ENCODE measurements at places on chromosomes 6 and 20.
A peak's percentile ranks its signal among the peaks of the same experiment; 100 is the strongest.

GRCh38 chr20:5656126-5656525, 94.1 kb upstream of the SHLD1 start:
- no peak for DNase-seq

- DNase-seq: no peak
Measured at GRCh38 chr20:52601295-52601971, 370.7 kb upstream of the TSHZ2 start.

GRCh38 chr6:7004581-7005297, 103.0 kb upstream of the RREB1 start:
- DNase-seq: no peak

DNA sequence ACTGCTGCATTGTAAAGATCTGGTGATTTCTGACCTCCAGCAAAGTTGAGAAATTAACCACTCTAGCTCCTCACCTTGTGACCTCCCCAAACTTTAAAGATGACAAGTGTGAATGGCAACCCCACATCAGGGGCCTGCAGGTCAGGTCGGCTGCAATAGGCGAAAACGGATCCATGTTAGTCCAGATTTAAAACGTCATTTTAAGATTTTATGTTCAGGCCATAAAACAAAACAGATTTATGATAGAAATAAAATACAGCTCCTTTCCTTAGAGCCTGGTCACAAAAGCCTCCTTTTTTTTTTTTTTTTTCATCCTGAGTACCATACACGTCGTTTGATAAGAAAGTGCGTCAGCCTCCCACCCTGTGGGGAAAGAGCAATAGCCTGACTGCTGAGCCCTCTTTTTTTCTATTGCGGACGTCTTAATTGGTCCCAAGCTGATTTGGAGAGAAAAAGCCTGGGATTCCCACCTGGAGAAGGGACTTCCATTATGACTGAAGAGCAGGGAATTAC, 519.2 kb upstream of the NOX3 start:
- no peak for DNase-seq

GRCh38 chr20:57573242-57573641, 12.3 kb downstream of the PCK1 start:
- no peak for DNase-seq

DNA sequence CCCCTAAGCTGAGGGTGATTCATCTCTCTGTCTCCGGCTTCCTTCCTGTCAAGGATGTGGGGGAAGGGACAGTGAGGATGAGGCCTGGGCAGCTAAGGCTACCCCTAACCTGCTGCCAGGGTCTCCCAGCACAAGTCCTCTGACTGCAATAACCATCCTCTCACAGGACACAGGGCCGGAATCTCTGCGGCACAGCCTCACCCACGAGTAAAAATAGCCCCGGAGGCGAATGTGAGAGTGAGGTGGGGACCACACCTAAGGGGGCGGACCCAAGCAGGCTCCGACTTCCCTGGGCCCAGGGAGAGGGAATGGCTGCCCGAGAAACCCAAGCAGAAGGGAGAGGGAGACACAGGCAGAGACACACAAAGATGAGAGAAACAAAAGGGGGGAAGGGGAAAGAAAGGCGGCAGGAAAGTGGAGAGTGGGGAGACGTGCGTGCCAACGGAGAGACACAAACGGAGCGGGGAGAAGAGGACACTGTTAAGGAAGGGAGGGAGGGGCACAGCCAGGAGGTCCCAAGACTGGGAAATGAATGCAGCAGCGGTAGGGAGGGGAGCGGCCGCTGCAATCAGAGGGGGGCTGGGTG, 1.4 kb downstream of the CLIC1 start:
- DNase-seq: peak; percentile 81

GRCh38 chr6:21222656-21223055, 370.9 kb upstream of the SOX4 start:
- no peak for DNase-seq

- no peak for DNase-seq
Measured at GRCh38 chr6:169079650-169080049, 174.0 kb downstream of the THBS2 start.

DNA sequence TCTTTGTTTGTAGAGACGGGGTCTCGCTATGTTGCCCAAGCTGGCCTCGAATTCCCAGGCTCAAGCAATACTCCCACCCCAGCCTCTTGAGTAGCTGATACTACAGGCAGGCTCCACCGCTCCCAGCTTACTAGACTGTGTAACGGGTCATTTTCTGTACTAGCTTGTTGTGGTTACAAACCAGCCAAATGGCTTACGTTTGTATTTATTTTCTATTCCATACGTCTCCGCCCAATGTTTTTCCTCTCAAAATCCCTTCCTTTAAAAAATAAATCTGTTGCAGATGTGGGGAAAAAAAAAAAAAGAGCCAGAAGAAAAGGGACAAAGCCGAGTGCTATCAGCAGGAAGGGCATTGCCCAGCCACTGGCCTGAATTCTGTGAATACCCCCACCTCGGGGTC, 41.6 kb downstream of the PRND start:
- DNase-seq: no peak

DNA sequence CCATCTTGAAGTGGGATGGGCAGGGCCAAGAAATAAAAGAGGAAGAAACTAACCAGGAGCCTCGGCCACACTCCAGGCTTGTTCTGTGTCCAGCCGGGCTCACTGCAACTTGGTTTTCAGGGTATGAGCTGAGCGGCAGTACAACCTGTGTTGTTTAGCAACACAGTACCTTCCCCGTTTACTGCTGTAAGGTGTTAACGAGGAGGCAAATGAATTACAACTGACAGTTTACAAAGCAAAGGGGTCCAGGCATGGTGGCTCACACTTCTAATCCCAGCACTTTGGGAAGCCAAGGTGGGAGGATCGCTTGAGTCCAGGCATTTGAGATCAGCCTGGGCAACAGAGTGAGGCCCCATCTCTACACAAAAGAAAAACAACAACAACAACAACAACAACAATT, 481.3 kb upstream of the SULF2 start:
- DNase-seq: no peak

- DNase-seq: no peak
Measured at GRCh38 chr20:60676011-60676410, 576.0 kb upstream of the CDH4 start.

- DNase-seq: no peak
Measured at GRCh38 chr20:57428324-57429158, 37.3 kb downstream of the RBM38 start.

DNA sequence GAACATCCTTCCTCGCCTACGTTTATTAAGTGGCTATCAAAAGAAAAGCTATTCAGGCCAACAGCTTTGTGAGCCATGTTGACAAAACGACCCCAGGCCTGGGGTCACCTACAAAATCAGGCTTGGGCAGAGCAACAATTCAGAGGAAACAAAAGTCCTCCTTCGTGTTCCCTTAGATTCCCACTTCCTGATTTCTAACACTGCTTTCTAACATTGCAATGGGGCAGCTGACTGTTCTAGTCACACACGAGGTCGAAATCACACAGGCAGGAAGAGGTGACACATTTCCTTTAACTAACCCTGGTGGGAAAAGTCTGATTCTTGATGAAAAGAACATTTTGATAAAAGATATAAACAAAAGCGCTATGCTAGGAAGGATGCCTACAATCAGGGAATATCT, 31.9 kb downstream of the WDR27 start:
- DNase-seq: no peak
